ENCODE measurements at places on chromosomes 5 and 9.
A peak's percentile ranks its signal among the peaks of the same experiment; 100 is the strongest.

- DNase-seq = no peak
Measured at GRCh38 chr9:123823194-123823947, 106.6 kb downstream of the DENND1A start.

DNA sequence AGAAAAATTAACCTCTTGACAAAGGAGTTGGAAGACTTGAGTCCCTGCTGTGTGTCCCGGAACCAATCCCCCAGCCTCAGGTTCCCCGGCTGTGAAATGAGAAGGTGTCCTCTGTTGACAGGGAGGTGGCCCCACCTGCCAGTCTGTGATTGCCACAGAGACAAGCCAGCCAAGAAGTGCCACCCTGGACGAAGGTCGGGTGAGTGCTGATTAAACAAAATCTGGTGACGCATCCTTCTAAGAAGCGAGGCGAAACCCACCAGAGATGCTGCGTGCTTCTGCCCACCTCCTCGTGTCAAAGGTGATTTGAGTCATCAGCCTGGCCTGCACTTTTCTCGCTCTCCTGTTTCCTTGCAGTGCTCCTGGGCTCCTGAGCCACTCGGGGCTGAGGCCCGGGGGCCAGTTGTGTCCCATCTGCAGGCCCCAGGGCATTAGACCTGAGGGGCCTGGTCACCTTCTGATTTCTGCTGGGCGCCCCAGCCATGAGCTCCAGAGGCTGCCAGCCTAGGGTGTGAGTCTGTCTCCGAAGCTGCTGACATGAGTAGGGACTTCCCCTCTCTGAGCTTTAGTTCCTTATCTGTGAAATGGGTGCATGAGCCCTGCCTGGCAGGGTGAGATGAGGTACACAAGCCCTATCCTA, 28.7 kb downstream of the NEK6 start:
- peak; percentile 90 for DNase-seq

- no peak for DNase-seq
Measured at GRCh38 chr5:54515634-54516033, 1.9 kb upstream of the SNX18 start.

- no peak for DNase-seq
Measured at GRCh38 chr9:115341426-115341825, 223.5 kb upstream of the TNC start.

DNA sequence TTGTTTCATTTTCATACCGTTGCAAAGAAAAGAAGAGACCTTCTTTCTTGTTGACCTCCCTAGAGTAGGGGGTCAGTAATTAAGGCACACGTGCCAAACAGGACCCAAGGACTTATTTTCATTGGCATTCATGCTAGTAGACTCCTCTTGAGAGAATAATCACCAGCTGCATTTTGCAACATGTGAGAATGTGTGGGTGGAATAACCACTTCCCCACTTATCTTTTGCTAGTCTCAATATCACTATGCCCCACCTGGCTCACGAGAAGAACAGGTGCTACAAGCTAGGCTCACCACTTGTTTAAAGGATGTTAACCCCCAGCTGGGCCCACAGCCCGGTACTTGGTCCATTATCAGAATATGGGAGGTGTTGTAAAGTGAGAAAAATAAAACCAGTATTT, 460.7 kb upstream of the MEF2C start:
- peak; percentile 8 for DNase-seq

DNA sequence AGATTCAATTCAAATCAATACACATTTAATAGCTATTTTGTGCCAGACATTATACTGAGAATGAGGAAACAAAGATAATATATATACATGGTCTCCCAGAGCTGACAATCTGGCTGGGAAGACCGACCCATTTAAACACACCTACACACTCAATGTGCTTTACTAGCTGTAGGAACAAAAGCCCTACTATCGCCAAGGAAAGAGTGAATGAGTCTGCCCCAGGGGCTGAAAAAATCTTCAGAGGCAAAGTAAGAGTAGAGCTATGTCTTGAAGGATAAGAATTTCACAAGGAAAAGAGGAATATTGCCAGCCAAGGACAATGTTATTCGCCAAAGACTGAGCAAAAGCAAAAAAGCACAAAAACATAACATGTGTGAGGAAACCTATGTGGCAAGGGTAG, 6.6 kb downstream of the PFDN1 start:
- DNase-seq = no peak

GRCh38 chr5:152607401-152608160, 202.5 kb upstream of the NMUR2 start:
- DNase-seq = no peak

- DNase-seq = no peak
Measured at GRCh38 chr5:112159435-112159834, 259.6 kb downstream of the EPB41L4A start.

DNA sequence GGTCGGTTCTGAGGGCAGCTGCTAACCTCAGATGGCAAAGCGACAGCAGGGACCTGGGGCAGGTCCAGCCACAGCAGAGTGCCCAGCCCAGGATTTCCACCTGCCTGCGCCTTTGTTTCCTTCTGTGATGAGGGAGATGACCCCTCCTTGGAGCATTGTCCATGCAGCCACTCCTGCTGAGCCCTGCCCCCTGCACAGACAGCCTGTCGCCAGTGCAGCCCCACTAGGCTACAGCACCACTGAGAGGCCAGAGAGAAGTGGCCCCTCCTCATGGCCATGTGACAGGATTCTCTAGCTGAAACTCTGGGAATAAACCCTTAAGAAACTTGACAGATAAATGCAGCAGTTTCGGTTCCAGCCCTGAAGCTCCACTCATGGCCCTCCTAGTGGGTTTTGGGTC, 10.5 kb upstream of the MRNIP start:
- DNase-seq = no peak

GRCh38 chr9:88593537-88594185, 58.7 kb downstream of the NXNL2 start:
- DNase-seq = peak; percentile 74

DNA sequence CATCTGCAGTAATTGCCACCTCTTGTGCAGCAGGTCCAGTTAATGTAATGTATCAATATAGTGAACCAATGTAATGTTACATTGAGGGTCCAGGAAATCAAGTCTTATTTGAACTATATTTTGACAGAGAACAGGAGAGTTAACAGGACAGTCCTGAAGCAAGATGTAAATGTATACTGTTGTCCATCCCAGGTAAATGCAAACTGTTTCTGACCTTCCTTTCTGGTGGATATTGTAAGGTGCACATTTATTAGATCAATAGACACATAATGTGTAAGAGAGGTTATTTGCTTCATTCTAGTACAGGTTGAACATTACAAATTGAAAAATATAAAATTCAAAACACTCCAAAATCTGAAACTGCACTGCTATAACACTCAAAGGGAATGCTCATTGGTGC, 23.4 kb upstream of the FBXW11 start:
- DNase-seq = no peak

DNA sequence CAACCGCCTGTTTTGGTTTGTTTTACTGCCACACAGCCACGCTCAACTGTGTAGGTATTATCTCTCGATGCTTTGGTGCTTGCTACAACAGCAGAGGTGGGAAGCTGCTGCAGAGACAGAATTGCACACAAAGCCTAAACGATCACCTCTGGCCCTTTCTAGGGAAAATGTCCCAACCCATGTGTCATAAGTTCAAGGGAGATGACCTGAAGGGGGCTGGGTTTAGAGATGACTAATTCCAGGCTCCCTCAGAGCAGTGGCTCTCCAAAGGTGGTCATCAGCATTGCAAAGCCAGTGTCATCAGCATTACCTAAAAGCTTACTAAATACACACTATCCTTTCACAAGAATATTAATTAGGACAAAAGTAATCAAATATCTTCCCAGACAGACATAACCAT, 10.9 kb downstream of the ZNF622 start:
- no peak for DNase-seq

DNA sequence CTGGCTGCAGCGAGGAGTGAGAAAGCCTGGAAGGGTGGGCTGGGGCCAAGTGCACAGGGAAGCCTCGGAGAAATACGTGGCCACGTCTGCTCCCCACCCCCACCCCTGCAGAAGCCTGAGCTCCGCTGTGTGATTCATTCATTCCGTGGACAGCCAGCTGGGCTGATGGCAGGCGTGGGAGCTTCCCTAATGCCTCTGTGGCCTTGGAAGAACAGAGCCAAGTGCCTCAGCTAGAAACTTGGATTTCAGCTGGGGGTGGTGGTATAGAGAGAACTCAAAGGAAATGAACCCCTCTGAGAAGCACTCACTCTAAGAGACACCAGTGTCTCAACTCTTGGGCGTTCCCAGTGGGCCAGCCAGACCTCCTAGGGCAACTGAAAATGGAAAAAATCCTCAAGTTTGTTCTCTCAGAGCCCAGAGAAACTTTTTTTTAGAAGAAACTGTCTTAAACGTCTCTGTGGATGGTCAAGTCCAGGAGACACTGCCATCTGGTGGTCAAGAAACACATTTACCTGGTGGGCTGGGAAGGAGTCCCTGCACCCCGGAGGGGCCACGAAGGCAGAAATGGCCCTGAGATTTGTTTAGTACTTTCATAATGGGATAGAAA, 18.0 kb downstream of the ATOX1 start:
- DNase-seq = peak; percentile 96

DNA sequence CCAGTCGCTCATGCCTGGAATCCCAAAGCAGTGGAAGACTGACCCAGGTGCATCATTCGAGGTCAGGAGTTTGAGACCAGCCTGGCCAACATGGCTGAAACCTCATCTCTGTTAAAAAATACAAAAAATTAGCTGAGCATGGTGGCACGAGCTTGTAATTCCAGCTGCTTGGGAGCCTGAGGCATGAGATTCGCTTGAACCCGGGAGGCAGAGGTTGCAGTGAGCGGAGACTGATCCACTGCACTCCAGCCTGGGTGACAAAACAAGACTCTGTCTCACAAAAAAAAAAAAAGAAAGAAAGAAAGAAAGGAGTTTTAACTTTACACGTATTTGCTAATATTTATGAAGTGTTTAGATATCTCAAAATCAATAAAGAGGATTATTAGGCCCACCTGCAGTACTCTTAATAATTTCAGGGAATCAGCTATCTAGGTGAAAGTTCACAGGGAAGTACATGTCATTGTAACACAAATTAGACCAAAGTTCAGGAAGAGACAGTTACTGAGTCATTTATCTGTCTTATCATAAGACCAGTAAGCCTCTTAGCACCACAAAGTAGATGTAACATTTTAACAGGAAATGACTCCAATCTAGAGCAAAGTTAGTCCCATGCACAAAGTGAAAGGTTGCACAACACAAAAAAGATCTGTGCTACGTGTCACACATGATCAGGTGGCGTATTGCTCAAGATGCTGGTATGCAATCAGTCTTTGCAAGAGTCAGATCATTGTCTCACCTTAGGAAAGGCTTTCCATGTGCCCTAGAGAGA, 34.1 kb upstream of the PLIN2 start:
- DNase-seq = peak; percentile 99

DNA sequence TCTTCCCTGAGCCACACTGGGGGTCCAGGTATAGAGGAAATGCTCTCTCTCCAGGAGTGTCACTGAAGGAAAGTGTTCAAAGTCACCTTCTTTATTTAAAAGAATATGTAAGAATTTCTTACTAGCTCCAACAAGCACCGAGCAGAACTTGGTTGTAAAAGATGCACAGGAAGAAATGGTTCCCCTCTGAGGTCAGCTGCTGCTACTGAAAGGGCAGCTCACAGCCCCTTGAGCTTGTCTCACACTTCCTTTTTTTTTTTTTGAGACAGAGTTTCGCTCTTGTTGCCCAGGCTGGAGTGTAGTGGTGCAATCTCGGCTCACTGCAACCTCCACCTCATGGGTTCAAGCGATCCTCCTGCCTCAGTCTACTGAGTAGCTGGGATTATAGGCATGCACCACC, 77.2 kb downstream of the PRRT1B start:
- no peak for DNase-seq

DNA sequence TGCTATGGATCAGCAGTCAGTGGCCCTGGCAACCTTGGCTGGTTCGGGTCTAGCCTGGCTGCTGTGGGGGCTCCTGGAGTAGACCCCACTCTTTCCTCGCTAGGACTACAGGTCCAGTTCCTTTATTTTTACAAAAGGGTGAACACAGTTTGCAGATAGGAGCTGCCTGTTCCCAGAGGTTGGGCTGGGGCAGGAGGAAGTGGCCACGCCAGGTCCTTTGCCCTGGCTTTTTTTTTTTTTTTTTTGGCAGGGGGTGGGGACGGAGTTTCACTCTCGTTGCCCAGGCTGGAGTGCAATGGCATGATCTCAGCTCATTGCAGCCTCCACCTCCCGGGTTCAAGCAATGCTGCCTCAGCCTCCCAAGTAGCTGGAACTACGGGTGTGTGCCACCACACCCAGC, 7.9 kb downstream of the SLC2A6 start:
- DNase-seq = no peak

GRCh38 chr5:131589510-131590348, 45.3 kb downstream of the RAPGEF6 start:
- DNase-seq = peak; percentile 64

- peak; percentile 60 for DNase-seq
Measured at GRCh38 chr5:159331093-159331973, 1.0 kb upstream of the IL12B start.

- DNase-seq = no peak
Measured at GRCh38 chr5:72006361-72006760, 100.9 kb upstream of the MAP1B start.

DNA sequence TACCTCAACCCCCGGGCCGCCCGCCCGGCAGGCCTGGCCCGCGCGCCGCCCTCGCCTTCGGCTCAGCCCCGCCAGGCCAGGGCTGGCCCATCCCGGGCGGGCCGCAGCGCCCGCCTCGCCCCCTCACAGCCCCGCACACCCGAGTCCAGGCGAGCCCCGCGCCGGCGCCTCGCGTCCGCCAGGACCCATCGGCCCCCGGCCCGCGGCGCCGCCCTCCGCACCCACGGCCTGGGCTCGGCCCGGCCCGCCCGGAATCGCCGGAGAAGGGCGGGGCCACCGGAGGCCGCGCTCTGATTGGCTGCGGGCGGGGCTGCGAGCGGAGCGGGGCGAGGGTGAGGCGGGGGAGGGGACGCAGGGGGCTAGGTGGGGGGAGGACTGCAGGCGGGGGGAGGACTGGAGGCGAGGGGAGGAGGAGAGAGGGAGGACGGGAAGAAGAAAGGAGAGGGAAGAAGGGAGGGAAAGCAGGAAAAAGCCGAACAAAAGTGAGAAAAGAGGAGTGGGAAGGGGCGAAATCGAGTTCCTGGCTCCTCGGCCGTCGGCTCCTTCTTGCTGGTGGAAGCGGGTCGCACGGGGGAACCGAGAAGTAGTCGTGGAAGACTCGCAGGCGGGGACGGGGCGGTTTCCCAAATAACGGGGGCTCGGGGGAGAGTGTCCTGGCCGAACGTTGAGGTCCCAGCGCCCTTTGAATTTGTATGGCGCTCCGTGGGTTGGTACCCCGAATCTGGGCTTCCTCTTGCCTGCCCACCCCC, 472 bp upstream of the UBTD2 start:
- peak; percentile 65 for DNase-seq

DNA sequence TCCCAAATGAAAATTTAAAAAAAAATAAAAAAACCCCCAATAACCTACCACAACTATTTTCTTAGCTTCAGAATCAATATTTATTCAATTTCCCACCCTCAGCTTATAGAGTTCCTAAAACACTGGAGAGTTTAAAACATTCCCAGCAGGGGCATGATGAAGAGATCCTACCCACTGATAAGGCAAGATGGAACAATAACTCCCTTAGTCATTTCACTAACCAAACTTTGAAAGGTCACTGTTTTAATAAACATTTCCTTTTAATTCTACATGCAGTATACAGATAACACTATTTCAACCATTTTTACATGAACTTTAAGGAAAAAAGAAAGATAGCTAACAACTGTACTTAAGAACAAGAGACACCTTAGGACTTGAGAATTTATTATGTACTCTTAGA, 34.9 kb upstream of the ACOT12 start:
- DNase-seq = peak; percentile 27

- no peak for DNase-seq
Measured at GRCh38 chr5:96113170-96113939, 151.7 kb upstream of the ELL2 start.

Measured in iris pigment epithelial cell (primary cell).